Endothelial cell of umbilical vein (primary cell): ENCODE measurements at places on chromosomes 11 and 22. TPM values are rescaled to one million over a fixed set of nuclear protein-coding genes. Genes with fewer than 3 reads are reported as not detected.

DNA sequence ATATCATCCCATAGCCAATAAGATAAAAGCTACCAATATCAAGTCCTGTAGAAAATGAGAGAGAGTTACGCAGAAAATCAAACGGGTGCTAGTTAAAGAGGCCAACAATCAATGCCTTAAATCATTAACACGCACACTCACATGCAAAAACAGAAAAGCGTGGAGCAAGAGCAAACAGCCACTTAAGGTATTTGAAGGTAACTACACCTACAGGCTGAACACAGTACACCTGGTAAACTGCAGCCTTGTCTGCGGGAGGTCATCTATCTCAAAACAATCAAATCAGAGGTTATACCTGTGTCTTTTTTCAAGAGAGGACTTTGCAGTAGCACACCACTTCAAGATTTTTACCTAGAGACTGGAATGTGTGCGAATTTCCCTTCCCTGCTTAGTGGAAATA, 23.6 kb downstream of the SLC35F2 start:
- DNase-seq = no peak

DNA sequence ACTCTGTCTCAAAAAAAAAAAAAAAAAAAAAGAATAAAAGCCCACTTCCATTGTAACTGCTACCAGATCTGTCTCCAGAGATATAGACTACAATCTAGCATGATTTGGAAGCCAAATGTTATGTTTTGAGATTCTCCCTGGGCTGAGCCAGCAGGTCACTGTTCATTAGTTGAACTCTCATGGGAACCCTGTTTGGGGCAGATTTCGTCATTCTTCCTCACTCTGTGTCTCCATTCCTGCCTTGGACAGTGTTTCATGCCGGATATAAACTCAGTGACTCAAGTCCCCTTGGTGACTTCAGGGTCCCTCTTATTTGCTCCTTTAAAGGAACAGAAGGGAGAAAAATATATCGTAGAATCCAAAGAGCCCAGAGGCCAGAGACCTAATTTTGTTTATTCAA, 378.1 kb downstream of the LARGE1 start:
- no peak for DNase-seq

DNA sequence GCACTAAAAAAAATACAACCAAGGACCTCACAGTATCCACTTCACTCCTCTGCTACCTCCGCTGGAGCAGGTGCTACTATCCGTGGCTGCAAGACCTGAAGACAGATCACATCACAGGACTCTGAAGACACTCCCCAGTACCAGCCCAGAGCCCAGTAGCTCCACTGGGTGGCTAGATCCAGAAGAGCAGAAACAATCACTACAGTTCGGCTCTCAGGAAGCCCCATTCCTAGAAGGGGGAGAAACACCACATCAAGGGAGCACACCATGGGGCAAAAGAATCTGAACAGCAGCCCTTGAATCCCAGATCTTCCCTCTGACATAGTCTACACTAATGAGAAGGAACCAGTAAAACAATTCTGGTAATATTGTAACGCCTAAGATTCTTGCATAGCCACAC, 494.0 kb upstream of the FAT3 start:
- DNase-seq = no peak

DNA sequence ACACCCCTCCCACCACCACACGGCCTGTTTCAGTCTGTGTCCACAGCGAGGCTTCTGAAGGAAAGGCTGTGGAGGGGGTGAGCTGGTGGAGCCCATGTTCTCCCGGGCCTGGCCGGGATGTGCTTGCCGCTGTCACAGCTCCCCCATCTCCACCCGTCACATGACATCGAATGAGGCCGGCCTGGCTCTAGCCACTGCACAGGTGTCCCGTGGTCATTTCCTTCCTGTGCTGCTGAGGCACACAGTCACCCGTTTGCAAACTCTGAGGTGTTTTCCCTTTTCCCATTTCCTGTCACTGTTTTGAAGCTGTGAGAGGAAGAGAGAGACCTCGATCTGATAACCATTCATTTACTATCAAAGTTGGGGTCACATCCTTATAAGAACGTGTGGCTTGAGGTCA, 55.7 kb upstream of the CLDN5 start:
- DNase-seq = peak; percentile 92

GRCh38 chr11:68004551-68005335, 846 bp upstream of the UNC93B1 start:
- DNase-seq = no peak

DNA sequence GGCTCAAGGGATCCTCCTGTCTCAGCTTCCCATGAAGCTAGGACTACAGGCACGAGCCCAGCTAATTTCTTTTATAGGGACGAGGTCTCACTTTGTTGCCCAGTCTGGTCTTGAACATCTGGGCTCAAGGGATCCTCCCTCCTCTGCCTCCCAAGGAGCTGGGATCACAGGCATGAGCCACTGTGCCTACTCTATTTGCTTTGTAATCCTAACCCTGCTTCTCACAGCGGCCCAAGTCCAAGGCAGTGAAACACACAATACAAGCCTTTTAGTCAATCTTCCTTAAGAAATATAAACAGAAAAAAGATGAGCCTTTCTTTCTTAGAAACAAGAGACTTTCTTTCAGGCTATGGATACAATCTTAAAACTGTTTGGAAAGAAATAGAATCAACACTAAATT, 115.2 kb upstream of the SORL1-AS1 start:
- DNase-seq = no peak

DNA sequence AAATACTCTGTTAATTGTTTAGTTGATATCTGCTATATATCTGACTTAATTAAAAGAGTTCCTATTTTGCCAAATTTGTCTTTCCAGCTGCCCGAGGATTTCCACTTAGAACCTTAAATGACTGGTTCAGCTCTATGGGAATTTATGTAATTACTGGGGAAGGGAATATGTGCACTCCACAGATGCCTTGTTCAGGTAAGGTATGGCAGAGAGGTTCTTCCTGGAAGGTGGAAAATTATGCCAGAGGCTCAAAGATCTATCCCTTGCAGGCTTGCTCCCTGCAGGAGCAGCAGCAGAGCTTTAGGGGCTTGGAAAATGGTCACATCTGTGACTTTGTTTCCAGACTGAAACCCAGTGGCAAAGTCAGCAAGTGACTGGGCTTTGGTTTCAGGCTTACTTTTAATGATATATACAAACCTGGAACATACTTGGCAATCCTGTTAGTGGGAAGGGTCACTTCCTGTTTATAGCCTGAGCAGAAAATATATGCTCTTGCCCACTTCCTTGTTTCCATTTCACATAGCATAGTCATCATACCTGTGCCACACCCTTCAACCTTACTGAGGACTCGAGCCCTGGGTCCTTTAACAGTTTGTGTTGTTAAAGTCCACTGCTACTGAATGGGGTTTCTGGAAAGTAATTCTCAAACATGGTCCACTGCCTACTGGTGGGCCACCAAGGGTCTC, 23.7 kb downstream of the WBP2NL start:
- no peak for DNase-seq

DNA sequence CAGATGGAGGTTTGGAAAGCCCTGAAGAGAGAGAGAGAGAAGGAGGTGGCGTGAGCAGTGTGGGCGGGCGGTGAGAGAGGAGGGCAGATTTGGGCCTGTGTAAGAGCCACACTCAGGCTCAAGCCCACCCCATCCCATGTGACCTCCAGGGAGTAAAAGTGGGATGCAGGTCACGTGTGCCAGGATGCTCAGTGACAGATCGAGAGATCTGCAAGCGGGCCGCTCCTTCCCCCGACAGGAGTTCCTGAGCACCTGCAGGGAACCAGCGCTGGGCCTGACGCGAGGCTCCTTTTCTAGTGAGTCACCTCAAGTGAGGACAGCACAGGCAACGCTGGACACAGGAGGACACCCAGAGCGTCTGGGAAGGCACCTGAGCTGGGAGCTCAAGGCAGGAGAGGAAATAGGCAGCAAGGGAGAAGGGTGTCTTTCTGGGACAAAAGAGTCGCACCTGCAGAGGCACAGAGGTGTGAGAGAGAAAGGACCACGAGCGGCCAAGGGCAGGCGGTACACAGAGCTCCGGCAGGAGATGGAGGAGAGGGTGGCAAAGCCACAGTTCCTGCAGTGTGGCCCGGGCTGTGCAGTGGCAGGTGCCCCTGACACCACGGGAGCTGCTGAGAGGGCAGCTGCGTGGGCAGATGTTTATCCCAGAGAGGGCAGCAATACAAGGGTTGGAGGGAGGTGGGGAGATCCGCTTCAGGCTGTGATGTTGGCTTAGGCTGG, 1294.8 kb downstream of the TBC1D22A start:
- no peak for DNase-seq

DNA sequence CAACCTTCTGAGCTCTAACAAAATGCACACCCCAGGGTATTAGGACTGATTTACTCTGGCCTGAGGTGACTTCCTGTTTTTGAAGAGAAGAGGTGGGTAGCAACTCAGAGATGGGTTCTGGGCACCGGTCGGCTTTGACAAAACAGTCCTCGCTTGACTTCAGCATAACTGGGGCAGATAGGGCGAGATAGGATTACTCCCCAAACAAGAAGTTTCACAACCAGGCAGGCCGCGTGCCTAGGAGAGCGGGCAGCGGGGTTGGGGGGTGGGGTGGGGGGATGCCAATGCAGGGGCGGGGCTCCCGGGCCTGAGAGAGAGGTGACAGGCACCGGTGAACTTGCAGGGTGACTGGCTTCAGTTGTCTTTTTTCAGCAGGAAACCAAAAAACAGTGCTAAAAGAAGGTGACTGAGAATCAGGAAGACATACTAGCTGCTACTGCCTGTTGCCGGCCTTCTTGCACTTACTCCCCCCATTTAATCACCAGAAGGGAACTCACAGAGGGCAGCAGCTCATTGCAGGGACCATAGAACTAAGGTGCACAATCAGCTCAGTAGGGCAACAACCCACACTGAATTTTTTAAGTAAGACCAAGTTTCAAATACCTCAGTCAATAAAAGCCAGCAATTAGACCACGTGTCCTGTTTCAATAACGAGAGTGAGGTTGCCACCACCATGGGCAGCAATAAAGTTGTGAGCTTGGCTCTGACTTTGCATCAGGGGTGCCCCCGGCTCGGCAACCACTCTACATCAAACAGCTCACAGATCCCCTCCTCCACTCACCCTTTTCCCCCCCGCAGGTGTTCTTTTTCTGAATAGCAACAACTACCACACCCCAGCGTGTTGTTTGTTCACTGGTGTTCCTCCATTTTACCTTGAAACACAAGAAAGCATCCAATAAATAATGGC, 37.2 kb upstream of the ETS1 start:
- no peak for DNase-seq

DNA sequence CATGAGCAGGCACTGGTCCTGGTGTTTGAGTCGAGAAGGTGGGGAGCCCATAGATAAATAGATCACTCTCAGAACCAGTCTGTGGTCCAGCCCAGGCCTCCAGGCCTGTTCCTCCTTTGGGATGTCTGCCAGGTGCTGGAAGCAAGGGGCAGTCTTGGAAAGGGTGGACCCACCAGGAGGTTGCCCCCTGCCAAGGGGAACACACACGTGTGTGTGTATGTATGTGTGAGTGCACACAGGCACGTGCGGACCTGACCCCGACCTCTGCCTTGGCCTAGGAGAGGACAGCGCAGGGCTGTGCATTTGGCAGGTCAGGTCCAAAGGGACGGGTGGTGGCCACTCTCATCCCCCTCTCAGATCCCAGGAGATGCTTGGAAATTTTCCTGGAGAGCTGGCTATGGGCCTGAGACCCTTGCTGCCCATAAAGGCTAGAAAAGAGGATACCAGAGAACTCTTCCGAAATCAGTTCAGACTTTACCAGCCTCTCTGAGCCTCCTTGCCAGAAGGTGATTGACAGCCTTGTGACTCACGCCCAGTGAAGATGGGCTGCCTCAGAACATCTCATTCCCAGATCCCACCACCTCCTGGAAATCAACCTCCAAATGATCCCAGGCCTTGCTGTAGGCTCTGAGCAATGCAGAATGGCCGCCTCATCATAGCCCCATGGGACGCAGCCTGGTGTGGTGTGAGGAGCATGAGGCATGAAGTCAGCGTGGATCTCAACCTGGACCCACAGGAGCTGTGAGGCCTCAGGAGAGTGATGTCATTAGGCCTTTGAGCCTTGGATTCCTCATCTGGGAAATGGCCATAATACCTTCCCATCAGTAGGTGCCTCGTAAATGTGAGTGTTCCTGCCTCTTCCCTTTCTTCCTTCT, 24.0 kb upstream of the CREB3L1 start:
- no peak for DNase-seq

DNA sequence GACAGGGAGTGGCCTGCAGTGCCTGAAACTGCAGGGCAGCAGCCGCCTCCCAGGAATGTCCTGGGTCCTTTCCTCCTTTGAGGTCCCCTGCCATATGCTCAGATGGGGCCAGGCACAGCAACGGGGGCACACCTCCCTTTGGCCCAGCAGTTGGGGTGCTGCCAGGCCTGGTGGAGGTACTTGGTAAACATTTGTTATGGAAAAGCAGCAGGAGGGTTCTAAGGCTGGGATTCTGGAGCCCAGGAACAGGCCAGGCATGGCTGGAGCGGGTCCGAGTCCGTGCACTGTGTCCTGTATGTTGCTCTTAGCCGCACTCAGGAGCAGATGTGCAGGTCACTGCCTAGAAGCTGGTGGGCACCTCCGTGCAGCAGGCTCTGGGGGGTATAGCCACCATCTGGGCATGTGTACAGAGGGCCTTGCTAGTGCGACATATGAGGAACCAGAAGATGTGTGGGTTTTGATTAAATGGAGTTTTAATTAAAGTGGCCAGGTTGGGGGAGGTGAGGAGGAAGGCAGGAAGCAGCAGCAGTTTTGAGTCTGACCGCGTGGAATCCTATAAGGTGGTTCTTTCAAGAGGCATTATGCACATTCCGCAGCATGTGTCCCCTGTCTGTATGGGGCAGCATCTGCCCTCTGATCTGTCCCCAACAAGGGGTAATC, 1.5 kb downstream of the ADORA2A start:
- DNase-seq = no peak

DNA sequence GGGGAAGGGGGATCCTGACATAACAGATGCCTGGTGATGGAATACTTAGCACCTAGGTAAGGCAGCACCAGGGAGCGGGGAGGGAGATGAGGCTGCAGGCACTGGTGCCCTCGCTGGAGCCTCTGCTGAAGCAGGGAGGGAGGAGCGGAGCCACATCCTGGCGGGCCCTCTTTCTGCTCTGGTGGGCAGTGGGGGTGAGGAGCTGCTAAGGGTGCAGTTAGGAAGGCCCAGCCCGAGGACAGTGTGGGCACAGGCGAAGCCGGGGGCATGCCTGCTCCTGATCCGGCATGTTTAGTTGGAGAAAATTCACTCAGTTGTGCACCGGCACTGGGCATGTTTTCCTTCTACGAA, 83.9 kb downstream of the MED15 start:
- DNase-seq = no peak

DNA sequence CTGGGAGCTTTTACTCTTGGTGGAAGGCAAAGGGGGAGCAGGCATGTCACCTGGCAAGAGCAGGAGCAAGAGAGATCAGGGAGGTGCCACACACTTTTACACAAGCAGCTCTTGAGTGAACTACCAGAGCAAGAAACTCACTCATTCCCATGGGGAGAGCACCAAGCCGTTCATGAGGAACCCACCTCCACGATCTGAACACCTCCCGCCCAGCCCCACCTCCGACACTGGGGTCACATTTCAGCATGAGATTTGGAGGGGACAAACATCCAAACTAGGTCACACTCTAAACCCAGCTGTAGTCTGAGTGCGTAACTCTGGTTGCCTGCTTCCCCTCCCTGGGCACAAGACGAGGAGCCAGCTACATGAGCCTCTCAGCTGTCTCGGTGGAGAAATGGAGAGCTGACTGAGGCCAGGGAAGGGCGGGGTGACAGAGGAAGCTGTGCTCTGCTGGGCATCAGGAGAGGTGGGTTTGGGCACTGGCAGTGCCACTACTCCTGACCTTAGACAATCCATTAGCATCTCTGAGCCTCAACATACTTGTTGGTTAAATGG, 134.6 kb downstream of the PKNOX2 start:
- no peak for DNase-seq

GRCh38 chr11:132257871-132258270, 887.5 kb downstream of the NTM start:
- no peak for DNase-seq

Gene SCGB1A1
- polyA plus RNA-seq = not detected in 2 replicates

Gene CD248
- 0.03 and 0.10 TPM in 2 replicates for polyA plus RNA-seq

Gene KLHDC7B
- not detected in 2 replicates for polyA plus RNA-seq
